Common myeloid progenitor, CD34-positive (primary cell): ENCODE measurements at places on chromosomes 5 and 9.

DNA sequence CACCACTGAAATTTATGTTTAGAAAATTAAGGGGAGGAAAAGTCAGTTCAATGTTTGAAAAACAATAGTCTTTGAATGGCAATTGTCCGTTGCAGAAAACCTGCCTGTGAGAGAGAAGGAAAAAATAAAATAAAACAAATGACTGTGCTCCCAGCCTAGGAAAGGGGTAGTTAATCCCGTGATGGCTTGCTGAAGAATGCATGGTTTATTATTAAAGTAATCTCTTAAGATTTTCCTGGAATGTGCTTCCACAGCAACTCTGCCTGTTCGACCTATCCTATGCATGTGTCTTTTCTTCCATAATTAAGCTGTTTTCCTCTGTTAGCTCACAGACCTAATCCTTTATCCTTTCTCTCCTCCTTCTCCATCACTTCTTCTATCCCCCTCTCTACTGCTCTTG lies 2.4 kb upstream of the DAB2 start:
- H3K27me3 ChIP-seq: no peaks in the 10 kb centered on the region
- DNase-seq: no peak
- no peak overlapping the region for H3K27ac ChIP-seq
- H3K36me3 ChIP-seq: no peaks in the 10 kb centered on the region

- no peaks in the 10 kb centered on the region for H3K27me3 ChIP-seq
- no peak overlapping the region for H3K27ac ChIP-seq
- H3K4me1 ChIP-seq: no peaks in the 10 kb centered on the region
Measured at GRCh38 chr5:134877159-134877558, 3.0 kb downstream of the TXNDC15 start.

DNA sequence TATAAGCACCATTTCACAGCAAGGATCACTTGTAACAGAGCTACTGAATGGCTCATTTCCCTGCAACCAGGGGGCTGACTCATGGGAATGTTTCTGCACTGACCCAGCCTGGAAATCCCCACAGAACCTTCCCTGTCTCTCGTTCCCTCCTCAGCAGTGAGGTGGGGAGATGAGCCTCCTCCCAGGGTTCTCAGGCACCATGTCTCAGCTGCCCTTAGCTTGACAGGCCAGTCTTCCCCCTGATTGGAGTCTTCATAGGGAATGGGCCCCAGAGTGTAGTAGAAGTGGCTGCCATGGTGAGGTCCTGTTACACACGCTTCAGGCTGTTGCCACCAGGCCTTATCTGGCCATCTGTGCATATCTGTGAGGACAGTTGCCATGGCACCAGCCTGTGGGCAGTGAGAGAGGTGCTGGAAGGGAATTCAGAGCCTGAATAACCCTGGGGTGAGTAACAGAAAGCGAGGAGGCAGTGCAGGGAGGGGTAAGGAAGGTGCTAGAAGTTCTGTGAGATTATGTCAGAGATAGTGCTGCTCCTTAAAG lies 324.4 kb downstream of the ENC1 start:
- DNase-seq: peak; percentile 29
- no peaks in the 10 kb centered on the region for H3K36me3 ChIP-seq
- no peaks in the 10 kb centered on the region for H3K4me1 ChIP-seq
- H3K27ac ChIP-seq: no peak overlapping the region
- H3K4me3 ChIP-seq: no peak overlapping the region

- no peak overlapping the region for H3K27ac ChIP-seq
- peaks cover 17% of the 10 kb centered on the region for H3K27me3 ChIP-seq
- H3K4me1 ChIP-seq: peaks cover 37% of the 10 kb centered on the region
- no peaks in the 10 kb centered on the region for H3K36me3 ChIP-seq
- no peak overlapping the region for H3K4me3 ChIP-seq
Measured at GRCh38 chr9:131279196-131279862, 3.0 kb upstream of the FAM78A start.

- peaks cover 7% of the 10 kb centered on the region for H3K4me1 ChIP-seq
- DNase-seq: no peak
Measured at GRCh38 chr5:171647904-171648260, 137.7 kb upstream of the SMIM23 start.

DNA sequence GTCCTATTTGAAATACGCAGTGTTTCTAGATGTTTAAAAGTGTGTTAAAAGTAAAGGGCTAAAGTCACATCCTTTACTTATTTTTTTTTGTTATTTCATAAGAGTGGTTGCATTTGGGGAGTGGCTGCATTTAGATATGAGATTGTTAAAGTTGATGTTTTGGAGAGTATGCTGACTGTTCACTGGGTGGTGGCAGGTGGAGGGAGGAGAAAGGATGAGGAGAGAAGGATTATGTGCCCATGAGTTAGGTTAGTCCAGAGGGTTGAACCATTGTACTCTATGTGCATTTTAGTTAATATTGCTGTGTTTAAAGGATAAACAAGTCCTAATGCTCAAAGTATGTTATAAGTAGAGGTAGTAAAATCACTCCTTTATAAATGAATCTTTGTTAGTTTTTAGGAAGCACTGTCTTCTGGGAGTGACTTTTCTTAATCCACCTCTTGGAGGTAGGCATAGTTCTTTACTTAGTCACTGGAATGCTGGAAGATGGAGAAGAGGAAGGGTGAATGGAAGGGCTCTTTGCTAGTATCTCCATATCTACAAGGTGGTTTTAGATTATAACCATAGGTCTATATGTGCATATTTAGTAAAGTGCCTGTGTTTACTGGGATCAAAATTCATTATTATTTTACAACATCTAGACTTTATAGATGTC lies 332.3 kb downstream of the NPR3 start:
- H3K27me3 ChIP-seq: no peaks in the 10 kb centered on the region
- no peak for DNase-seq
- no peak overlapping the region for H3K4me3 ChIP-seq
- H3K27ac ChIP-seq: no peak overlapping the region

DNA sequence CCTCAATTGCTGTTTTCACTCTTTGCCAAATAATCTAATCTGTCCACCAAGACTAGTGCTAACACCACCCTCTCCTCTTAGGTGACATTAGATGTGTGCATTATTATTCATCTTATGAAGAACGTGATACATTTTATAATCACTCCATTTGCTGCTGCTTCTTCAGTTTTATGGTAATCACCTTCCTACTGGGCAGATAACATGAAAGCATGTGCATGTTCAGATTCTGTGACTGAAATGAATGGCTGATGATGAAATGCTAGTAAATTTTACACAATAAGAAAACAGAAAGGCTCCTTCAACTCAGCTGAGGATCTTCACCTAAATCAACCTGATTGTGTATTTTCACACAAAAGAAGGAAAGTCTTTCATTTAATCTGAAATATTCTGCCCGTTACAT lies 577.6 kb downstream of the CSNK1G3 start:
- no peaks in the 10 kb centered on the region for H3K4me1 ChIP-seq
- no peak for DNase-seq
- no peaks in the 10 kb centered on the region for H3K27me3 ChIP-seq
- no peak overlapping the region for H3K27ac ChIP-seq

DNA sequence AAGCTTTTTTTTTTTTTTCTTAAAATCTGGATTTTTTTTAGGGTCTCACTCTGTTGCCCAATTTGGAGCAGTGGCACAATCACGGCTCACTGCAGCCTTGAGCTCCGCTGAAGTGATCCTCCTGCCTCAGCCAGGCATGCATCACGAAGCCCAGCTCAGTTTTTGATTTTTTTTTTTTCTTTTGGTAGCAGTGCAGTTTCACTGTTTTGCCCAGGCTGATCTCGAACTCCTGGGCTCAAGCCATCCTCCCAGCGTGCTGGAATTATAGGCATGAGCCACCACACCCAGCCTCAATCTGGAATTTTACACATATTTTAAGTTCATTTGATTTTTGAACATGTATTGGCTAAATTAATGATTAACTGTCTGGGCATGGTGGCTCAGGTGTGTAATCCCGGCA lies 36.3 kb downstream of the TRIO start:
- H3K36me3 ChIP-seq: no peaks in the 10 kb centered on the region
- no peaks in the 10 kb centered on the region for H3K27me3 ChIP-seq
- H3K4me3 ChIP-seq: no peak overlapping the region
- H3K4me1 ChIP-seq: peaks cover 3% of the 10 kb centered on the region

GRCh38 chr9:132268725-132269352 lies 85.9 kb downstream of the SETX start:
- no peak overlapping the region for H3K27ac ChIP-seq
- no peak overlapping the region for H3K4me3 ChIP-seq
- no peaks in the 10 kb centered on the region for H3K27me3 ChIP-seq
- H3K36me3 ChIP-seq: peaks cover 36% of the 10 kb centered on the region

- H3K27ac ChIP-seq: no peak overlapping the region
- no peaks in the 10 kb centered on the region for H3K4me1 ChIP-seq
- no peak for DNase-seq
- H3K27me3 ChIP-seq: no peaks in the 10 kb centered on the region
- no peaks in the 10 kb centered on the region for H3K36me3 ChIP-seq
Measured at GRCh38 chr5:58087905-58088304, 372.0 kb downstream of the PLK2 start.

- H3K36me3 ChIP-seq: no peaks in the 10 kb centered on the region
- no peak overlapping the region for H3K4me3 ChIP-seq
- no peak for DNase-seq
- no peaks in the 10 kb centered on the region for H3K4me1 ChIP-seq
- no peaks in the 10 kb centered on the region for H3K27me3 ChIP-seq
- H3K27ac ChIP-seq: no peak overlapping the region
Measured at GRCh38 chr9:73738741-73739530, 587.3 kb downstream of the ANXA1 start.

DNA sequence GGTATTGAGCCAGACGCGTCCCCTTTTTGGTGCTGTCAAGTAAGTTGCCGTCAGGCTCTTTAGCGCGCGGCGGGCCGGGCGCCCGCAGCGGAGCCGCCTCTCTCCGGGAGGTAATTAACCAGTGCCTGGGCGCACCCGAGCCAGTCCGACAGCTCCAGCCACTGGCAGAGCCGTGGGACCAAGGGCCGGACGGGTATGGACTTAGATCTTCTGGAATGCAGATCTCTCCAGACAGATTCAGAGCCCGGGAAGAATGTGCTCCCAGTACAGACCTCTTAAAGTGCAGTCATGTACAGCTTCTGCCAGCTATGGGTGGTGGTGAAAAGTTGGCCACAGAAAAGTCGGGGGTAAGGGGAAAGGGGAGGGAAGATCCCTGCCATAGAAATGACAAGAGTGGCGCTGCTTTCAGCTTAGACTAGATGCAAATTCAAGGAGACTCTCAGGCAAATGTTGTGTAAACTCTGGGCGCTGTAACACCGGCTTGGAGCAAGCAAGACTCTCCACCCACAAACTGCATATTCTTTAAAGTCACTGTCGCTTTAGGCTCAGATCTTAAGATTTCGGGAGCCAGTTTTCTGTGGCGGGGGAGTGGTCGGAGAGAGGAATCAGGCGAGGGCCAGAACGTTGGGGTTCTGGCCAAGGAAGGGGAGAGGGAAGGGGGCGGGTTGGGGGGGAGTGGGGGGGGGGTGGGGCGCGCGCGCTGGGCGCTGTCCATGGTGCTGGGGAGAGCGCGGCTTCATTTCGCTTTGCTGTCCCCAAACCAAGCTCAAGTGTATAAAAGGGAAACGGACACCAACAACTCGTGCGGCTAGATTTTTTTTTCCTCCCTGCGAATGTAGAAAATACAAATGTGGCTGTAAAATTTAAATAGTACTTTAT lies 29.2 kb downstream of the NR2F1 start:
- no peaks in the 10 kb centered on the region for H3K36me3 ChIP-seq
- H3K27ac ChIP-seq: no peak overlapping the region
- DNase-seq: no peak
- no peaks in the 10 kb centered on the region for H3K4me1 ChIP-seq
- peaks cover 32% of the 10 kb centered on the region for H3K27me3 ChIP-seq

- peaks cover 27% of the 10 kb centered on the region for H3K4me1 ChIP-seq
- H3K27me3 ChIP-seq: no peaks in the 10 kb centered on the region
Measured at GRCh38 chr5:59798862-59799667, 94.5 kb downstream of the PDE4D start.

GRCh38 chr9:134566196-134566847 lies 75.3 kb upstream of the COL5A1 start:
- no peaks in the 10 kb centered on the region for H3K4me1 ChIP-seq
- DNase-seq: no peak
- H3K27ac ChIP-seq: no peak overlapping the region

- H3K4me1 ChIP-seq: no peaks in the 10 kb centered on the region
- no peak for DNase-seq
- no peaks in the 10 kb centered on the region for H3K27me3 ChIP-seq
- no peaks in the 10 kb centered on the region for H3K36me3 ChIP-seq
- H3K27ac ChIP-seq: no peak overlapping the region
Measured at GRCh38 chr5:16245249-16245648, 65.7 kb upstream of the MARCHF11 start.

- H3K4me1 ChIP-seq: peaks cover 18% of the 10 kb centered on the region
- no peak for DNase-seq
- peak overlapping the region; percentile 5 for H3K27ac ChIP-seq
- H3K4me3 ChIP-seq: no peak overlapping the region
Measured at GRCh38 chr5:56854920-56855319, 39.6 kb downstream of the MAP3K1 start.

DNA sequence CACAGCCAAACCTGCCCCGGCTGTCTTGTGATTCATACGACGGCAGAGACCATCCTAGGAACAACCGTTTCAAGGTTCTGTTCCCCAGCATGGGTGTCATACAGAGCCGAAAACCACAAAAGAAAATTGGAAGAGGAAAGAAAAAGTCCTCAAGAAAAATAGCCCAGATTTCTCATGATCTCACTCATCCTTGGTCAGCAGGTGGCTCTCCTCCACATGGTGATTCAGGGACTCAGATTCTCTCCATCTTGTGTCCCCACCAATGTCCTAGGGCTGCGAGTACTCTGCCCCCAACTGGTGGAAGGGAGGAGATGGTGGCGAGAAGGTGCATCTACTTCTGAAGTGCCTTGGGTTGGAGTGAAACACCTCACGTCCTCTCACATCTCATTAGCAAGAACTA lies 25.6 kb downstream of the PDZD2 start:
- no peak overlapping the region for H3K4me3 ChIP-seq
- H3K4me1 ChIP-seq: no peaks in the 10 kb centered on the region
- no peak overlapping the region for H3K27ac ChIP-seq
- DNase-seq: peak; percentile 15

- DNase-seq: peak; percentile 52
- H3K27me3 ChIP-seq: no peaks in the 10 kb centered on the region
- no peak overlapping the region for H3K27ac ChIP-seq
- H3K4me1 ChIP-seq: no peaks in the 10 kb centered on the region
Measured at GRCh38 chr5:75734913-75735789, 17.9 kb upstream of the POC5 start.

GRCh38 chr5:149002761-149003689 lies 59.8 kb downstream of the SH3TC2 start:
- no peak overlapping the region for H3K27ac ChIP-seq
- no peaks in the 10 kb centered on the region for H3K36me3 ChIP-seq
- H3K4me3 ChIP-seq: no peak overlapping the region
- no peaks in the 10 kb centered on the region for H3K4me1 ChIP-seq
- no peaks in the 10 kb centered on the region for H3K27me3 ChIP-seq

GRCh38 chr9:38235244-38235643 lies 157.3 kb upstream of the ALDH1B1 start:
- no peak overlapping the region for H3K4me3 ChIP-seq
- H3K27me3 ChIP-seq: no peaks in the 10 kb centered on the region
- no peak for DNase-seq
- no peaks in the 10 kb centered on the region for H3K4me1 ChIP-seq
- no peak overlapping the region for H3K27ac ChIP-seq
- no peaks in the 10 kb centered on the region for H3K36me3 ChIP-seq

- DNase-seq: no peak
- H3K36me3 ChIP-seq: no peaks in the 10 kb centered on the region
- no peaks in the 10 kb centered on the region for H3K27me3 ChIP-seq
- no peak overlapping the region for H3K4me3 ChIP-seq
- no peak overlapping the region for H3K27ac ChIP-seq
Measured at GRCh38 chr5:5826911-5827310, 404.4 kb downstream of the ICE1 start.

GRCh38 chr5:626850-627249 lies 14.7 kb downstream of the CEP72 start:
- H3K27ac ChIP-seq: no peak overlapping the region
- peaks cover 4% of the 10 kb centered on the region for H3K36me3 ChIP-seq
- H3K27me3 ChIP-seq: no peaks in the 10 kb centered on the region
- DNase-seq: no peak
- H3K4me1 ChIP-seq: no peaks in the 10 kb centered on the region
